ENCODE measurements at places on chromosomes 2 and 18. TPM values are rescaled to one million over a fixed set of nuclear protein-coding genes. Genes with fewer than 3 reads are reported as not detected.

- DNase-seq: no peak
- H3K4me1 ChIP-seq: no peaks in the 10 kb centered on the region
- no peak overlapping the region for H3K27ac ChIP-seq
These were observed 95.4 kb upstream of the AQP4 start for GRCh38 chr18:26960911-26961310.

DNA sequence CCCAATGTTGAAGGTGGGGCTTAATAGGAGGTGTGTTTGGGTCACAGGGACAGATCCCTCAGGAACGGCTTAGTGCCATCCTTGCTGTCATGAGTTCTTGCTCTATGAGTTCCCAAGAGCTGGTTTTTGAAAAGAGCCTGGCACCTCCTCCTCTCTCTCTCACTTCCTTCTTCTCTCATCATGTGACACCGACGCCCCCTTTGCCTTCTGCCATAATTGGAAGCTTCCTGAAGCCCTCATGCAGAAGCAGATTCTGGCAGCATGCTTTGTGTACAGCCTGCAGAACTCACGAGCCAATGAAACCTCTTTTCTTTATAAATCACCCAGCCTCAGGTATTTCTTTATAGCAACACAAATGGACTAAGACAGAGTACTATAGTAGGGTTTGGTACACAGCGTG is 100.4 kb upstream of the SH3BP4 start:
- no peaks in the 10 kb centered on the region for H3K36me3 ChIP-seq
- no peak for DNase-seq
- no peak overlapping the region for H3K4me3 ChIP-seq
- H3K27me3 ChIP-seq: no peaks in the 10 kb centered on the region
- H3K27ac ChIP-seq: no peak overlapping the region
- H3K4me1 ChIP-seq: no peaks in the 10 kb centered on the region

Gene PROKR1
- total RNA-seq: not detected

Gene ICOS
- 2.0 TPM for total RNA-seq

Gene PTGR3
- 21.7 TPM for total RNA-seq

DNA sequence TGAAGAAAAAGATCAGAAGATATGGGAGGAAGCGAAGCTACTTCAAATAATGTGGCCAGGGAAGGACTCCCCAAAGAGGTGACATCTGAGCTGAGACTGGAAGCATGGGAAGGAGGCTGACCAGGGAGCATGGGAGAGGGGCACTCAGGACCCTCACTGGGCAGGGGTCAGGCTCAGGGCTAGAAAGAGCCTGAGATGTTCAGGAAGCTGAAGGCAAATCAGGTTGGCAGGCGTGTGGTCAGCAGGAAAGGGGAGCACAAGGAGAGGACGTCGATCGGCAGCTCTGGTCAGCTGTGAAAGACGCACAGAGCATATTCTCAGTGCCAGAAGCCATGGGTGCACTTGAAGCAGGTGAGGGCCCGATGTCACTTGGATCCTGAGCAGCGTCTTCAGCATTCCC is 38.2 kb upstream of the KLHL29 start:
- no peaks in the 10 kb centered on the region for H3K36me3 ChIP-seq
- H3K4me3 ChIP-seq: no peak overlapping the region
- peaks cover 3% of the 10 kb centered on the region for H3K4me1 ChIP-seq
- no peaks in the 10 kb centered on the region for H3K27me3 ChIP-seq
- no peak overlapping the region for H3K27ac ChIP-seq

Gene EGR4
- total RNA-seq: not detected

DNA sequence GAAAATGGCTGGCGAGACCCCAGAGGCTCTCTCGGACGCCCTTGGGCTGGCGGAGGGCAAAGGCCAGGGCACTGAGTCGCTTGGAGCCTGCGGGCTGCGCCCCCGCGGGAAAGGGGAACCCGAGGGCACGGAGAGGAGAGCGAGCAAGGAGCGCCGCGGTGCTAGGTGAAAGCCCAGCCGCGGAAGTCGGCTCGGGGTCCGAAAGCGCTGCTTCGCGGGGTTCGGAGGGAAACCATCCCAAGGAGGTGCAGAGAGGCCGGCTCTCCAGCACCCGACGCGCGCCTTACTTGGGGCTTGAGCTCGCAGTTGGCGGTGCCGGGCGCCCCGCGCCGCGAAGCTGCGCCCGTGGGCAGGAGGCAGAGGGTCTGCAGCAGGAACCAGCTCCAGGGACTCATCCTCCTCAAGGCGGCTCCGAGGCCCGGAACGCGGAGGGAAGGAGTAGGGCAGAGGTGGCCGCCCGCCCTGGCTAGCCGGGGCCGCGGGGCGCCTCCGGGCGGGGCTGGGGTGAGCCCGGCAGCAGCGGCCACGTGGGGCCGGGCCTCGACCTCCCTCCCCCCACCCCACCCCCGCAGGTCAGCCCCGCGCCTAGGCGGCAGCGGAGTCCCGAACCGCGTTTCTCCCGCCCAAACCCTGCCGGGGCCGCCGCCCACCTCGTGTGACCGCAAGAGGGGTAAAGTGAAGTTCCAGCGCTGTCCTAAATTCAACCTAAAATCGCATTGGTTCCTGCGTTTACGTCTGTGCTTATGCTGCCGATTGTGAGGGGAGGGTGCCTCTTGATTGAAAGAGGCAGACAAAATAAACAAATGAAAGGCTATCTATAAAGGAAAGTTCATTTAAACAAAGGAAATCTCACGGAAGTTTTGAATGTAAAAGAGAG is at the start of gene TRABD2A:
TRABD2A (minus strand) TSS at position 440 of the 877 bp plus-strand sequence; CDS start at position 395, 45 bp downstream.
- H3K4me1 ChIP-seq: peaks cover 19% of the 10 kb centered on the region
- H3K36me3 ChIP-seq: no peaks in the 10 kb centered on the region
- no peak within 1 kb of the TSS for H3K27ac ChIP-seq
- H3K4me3 ChIP-seq: peak within 1 kb of the TSS; percentile 71
- H3K27me3 ChIP-seq: no peaks in the 10 kb centered on the region

DNA sequence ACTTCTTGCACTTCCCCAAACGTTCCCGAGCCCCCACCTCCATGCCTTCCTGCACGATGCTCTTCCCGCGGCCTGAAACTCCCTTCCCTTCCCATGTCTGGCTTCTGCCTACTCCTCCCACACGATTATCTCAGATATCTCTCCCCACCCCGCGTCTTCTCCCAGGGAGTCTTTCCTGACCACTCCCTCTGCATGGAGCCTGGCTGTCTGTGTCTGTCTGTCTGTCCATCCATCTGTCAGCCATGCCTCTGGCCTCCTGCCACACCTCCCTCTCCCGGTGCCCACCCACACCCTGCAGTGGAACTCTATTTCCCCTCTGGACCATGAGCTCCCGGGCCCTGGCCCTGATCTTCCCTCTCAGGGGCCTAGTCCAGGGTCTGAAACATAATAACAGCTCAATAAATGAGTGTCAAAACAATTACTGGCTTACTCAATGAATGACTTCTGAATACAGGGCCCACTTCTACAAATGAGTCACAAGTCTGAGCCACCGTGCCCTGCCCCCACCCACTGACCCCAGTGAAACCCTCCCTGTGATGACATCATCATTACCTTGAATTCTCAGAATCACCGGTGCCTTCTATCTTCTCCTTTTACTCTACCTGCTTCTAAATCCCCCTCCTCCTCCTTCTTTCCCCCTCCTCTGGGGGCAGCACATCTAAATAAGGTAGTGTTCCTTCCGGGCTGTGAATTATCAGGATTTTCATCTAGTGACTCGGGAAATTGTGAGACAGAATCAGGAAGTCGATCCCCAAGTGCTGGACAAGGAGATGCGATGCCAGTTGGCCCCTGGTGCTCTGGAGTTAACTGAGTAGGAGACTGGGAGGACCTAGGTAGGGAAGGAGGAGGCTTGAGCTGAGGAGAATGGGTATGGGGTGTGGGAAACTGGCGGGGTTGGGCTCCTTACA is 46.1 kb upstream of the PLB1 start:
- H3K4me3 ChIP-seq: no peak overlapping the region
- H3K27me3 ChIP-seq: no peaks in the 10 kb centered on the region
- no peaks in the 10 kb centered on the region for H3K36me3 ChIP-seq
- no peak for DNase-seq

- no peak overlapping the region for H3K27ac ChIP-seq
- no peak for DNase-seq
- no peaks in the 10 kb centered on the region for H3K27me3 ChIP-seq
- no peak overlapping the region for H3K4me3 ChIP-seq
- no peaks in the 10 kb centered on the region for H3K36me3 ChIP-seq
These were observed 6.1 kb downstream of the BCL2 start for GRCh38 chr18:63313396-63313917.

- H3K36me3 ChIP-seq: no peaks in the 10 kb centered on the region
- no peaks in the 10 kb centered on the region for H3K4me1 ChIP-seq
- no peak overlapping the region for H3K27ac ChIP-seq
- H3K4me3 ChIP-seq: no peak overlapping the region
- no peaks in the 10 kb centered on the region for H3K27me3 ChIP-seq
These were observed 73.6 kb downstream of the ZNF521 start for GRCh38 chr18:25278394-25278793.

DNA sequence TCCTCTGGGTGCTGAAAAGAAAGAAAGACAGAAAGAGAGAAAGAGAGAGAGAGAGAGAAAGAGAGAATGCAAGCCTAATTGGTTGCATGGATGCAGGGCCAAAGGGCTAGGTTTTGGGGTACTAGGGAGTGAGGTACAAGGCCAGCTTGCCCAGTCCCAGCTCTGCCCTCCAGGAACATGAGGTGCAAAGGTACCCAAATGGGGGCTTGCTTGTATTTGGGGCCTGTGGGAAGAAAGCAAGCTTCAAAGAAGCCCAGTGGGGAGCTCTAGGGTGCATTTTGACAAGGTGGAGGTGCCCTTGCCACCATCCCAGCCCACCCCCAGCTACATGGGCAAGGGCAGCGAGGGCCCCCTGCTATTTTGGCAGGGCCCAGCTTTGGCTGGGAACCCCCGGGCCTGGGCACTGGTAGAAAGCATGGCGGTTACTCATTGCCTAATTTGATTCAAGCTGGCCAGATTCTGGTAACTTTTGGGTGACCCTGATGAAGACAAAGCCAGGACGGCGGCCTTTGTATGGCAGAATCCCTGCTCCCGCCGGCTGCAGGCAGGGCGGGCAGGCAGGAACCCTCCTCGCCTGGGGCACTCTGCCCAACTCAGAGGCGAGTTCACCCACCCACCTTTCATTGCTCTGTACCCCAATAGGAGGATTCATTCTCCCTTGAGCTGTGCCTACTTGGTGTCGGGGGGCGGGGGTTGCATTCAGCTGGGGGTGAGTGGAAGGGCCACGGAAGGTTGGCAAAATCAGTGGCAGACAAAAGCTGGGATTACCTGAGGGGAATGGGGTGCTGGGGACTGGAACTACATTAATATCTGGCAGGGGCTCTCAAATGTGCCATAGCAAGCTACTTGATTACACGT is 537 bp upstream of the HOXD4 start:
- H3K36me3 ChIP-seq: peaks cover 14% of the 10 kb centered on the region
- H3K27ac ChIP-seq: no peak overlapping the region

DNA sequence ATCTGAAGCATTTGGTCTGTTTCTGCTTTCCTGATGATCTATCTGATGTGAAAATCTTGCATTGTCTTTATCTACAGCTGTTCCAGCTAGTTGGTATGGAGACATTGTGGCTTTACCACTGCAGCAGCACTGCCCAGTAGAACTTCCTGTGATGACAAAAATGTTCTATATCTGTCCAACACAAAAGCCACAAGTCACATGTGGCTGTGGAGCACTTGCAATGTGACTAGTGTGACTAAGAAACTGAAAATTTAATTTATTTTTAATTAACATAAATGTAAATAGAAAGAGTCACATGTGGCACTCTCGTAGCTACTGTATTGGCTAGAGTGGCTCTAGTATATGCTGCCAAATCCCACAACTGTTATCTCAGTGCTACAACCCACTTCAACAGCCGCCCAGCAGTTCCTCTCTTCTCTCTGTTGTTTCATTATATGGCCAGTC is 425.7 kb downstream of the SETBP1 start:
- peaks cover 6% of the 10 kb centered on the region for H3K4me1 ChIP-seq
- no peaks in the 10 kb centered on the region for H3K27me3 ChIP-seq
- H3K4me3 ChIP-seq: no peak overlapping the region

- H3K4me3 ChIP-seq: no peak overlapping the region
- H3K27ac ChIP-seq: no peak overlapping the region
- no peaks in the 10 kb centered on the region for H3K36me3 ChIP-seq
- no peak for DNase-seq
These were observed 149.4 kb upstream of the CDH20 start for GRCh38 chr18:61183798-61184197.

DNA sequence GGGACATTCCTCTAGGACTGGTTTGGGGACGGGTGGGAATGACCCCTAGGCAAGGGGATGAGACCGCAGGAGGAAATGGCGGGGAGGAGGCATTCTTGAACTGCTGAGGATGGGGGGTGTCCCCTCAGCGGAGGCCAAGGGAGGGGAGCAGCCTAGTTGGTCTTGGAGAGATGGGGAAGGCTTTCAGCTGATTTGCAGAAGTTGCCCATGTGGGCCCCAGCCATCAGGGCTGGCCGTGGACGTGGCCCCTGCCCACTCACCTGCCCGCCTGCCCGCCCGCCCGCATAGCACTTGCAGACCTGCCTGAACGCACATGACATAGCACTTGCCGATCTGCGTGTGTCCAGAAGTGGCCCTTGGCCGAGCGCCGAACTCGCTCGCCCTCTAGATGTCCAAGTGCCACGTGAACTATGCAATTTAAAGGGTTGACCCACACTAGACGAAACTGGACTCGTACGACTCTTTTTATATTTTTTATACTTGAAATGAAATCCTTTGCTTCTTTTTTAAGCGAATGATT is 4.9 kb downstream of the INHBB start:
- peaks cover 17% of the 10 kb centered on the region for H3K4me1 ChIP-seq
- H3K27ac ChIP-seq: no peak overlapping the region
- H3K36me3 ChIP-seq: no peaks in the 10 kb centered on the region
- no peak for DNase-seq
- no peaks in the 10 kb centered on the region for H3K27me3 ChIP-seq
- H3K4me3 ChIP-seq: no peak overlapping the region

GRCh38 chr2:150432312-150432625 is 55.2 kb downstream of the RND3 start:
- H3K27ac ChIP-seq: no peak overlapping the region
- H3K4me1 ChIP-seq: no peaks in the 10 kb centered on the region
- no peak for DNase-seq
- H3K4me3 ChIP-seq: no peak overlapping the region

Gene DAW1
- 1.2 TPM for total RNA-seq

- peaks cover 4% of the 10 kb centered on the region for H3K27me3 ChIP-seq
- H3K36me3 ChIP-seq: no peaks in the 10 kb centered on the region
- no peak for DNase-seq
- no peaks in the 10 kb centered on the region for H3K4me1 ChIP-seq
- H3K27ac ChIP-seq: no peak overlapping the region
These were observed 6.5 kb downstream of the KCNG2 start for GRCh38 chr18:79804130-79804787.

DNA sequence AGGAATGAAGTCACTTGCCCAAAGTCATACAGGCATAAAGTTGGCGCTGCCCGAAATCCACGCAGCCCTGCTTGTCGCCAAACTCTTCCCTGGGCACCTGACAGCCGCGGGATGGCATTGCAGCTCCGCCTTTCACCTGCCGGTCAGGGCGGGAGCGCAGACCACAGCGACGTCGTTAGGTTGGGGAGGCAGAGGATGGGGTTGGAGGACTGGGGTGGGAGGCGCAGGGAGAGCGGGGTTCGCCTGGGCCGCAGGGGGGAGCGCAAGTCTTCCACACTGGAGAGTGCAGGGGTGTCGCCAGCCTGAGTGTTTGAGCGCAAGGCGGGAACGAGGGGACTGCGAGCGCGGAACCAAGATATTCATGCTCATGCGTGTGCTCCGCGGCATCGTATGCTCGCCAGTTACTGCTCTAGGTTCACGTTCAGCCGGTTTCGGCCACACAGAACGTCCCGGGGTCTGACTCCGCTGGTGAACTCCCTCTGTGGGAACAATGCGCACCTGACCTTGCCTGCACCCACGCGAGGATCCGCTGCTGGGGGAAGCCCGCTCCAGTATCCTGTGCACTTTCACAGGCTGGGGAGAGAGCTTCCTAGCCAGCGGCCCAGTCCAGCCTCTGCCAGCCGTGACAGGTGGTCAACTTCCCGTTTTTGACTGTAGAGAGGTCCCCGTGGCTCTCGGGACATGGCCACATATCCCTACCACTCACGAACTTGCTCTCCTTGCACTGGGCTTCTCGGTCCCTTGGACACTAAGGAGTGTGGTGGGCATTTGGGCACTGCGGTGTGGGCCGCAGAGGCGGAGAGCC is 767 bp upstream of the NPPC start:
- no peaks in the 10 kb centered on the region for H3K36me3 ChIP-seq
- peaks cover 18% of the 10 kb centered on the region for H3K4me1 ChIP-seq
- no peak for DNase-seq

Measured in thoracic aorta (tissue), 2 donors.